ENCODE measurements at places on chromosomes 5 and 9.

- no peak for DNase-seq
These were observed 2.8 kb upstream of the GADD45G start for GRCh38 chr9:89601856-89602562.

DNA sequence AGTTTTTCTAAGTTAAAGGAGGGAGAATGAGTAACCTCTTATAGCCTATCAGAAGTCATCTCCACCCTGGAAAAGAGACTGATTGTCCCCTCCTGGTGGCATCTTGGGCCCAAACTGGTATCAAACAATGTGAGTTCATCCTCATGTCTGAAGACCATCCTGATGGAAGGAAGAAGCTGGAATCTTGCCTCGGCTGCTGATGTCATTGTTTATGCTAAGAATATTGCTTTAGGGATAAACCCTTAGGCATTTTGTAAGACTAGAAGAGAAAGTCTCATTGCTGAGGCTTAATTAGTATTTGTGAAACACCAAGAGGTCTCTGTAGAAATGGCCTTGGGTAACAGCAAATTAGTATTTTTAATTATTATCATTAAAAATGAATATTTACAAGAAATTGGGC lies 65.7 kb upstream of the KCNN2 start:
- DNase-seq: no peak

DNA sequence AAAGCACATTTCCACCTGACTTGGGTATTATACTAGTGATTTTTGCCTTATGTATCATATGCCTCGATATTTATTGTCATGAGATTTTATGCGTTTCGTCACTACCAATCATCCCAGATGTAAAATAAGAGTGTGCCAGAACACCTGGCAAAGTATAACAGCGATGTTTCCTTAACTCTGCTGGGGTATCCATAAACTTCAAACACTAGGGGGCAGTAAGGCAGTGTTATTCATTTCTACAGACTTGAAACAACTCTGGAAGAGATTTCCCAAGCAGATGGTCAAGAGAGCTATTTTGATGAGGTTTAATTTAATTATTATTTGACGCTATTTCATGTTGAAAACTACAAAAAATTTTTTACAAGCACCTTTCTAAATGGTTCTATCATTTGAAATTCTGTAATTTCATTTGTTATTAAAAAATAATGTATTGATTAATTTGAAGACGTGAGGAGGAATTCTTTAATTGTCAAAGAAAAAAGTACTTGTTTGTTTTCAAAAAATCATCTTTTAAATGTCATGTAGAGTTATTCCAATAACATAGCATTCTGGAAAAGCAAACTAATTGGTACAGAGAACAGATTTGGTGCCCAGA lies 388.5 kb upstream of the CTNND2 start:
- DNase-seq: no peak

- DNase-seq: peak; percentile 68
These were observed 131.7 kb downstream of the ADAMTS16 start for GRCh38 chr5:5271786-5272321.

DNA sequence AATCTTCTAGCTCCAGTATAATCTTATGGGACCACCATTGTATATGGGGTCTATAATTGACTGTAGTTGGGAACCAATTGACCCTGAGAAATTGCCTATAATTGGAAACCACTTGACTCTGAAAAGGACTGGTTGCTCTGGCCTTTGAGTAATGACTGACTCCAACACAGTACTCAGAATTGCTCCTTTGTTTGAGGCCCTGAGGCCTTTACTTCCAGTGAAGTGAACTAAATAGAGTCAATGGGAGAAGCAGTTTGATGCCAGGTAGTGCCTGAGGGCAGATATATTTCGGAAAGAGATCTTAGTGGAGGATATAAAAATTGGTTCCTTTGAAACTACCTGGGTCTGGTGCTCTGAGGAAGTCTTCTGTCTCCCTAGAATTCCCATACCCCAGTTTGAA lies 16.0 kb upstream of the TMEM171 start:
- no peak for DNase-seq

DNA sequence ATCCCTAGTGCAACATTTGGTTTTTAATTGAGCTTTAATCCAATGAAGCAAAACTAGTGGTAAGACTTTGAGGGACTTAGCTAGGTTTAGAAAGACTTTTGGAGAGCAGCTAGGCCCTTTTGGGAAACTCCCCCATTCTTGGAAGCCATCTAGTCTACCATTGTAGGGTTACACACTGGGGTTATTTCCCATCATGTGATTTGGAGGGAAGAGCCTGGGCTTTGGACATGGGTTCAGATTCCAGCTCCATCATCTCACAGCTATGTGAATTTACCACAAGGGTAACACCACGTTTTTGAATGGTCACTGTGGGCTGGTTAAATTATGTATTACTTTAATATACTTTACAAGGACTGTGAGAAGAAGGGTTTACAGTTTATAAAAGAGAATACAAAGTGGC lies 18.3 kb upstream of the TNFSF15 start:
- no peak for DNase-seq

Data from esophagus muscularis mucosa (tissue), 4 donors.